ENCODE measurements at places on chromosomes 4 and X.

GRCh38 chr4:123342498-123342897 is 54.1 kb upstream of the SPRY1 start:
- DNase-seq: no peak

- no peak for DNase-seq
These were observed 2.9 kb downstream of the TEC start for GRCh38 chr4:48266781-48267180.

DNA sequence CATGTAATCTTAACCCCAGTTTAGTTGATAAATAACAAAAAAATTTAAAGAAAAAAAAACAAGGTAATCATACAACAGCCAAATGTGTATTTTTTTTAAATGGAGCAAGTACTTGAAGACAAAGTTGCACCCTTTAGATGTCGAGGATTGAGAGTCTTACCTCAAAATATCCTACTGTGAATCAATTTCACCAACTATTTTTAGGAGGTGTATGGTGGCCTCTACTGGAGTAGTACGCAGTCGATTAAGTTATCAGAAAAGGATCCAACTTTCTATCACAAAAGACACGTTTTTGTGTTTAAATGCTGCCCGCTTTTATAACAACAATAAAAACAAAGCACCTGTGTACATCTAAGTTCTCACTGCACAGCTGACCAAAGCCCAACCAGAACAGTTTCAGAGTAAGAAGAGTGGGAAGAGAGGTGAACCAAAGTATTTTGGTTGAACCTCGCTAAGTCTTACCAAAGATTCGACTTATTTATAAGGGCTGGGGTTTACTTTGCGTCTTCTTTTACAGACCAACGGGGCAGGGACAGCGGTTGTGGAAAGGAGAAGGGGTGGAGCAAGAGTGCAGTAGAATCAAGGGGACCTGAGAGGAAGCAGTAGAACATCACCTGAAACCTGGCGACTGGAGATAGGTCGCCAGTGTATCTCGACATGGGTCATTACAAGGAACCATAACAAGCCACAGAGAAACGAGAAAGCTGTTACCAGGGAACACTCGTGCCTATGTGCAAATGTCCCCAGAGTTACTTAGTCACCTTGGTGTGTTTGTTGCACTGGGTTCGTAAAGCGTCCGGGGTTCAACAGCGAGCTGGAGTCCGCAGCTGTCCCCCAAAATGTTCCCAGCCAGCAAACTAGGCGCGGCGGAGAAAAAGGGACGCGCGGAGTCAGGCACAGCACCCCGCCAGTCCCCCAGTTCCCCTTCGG is 1.1 kb downstream of the RPS6KA6 start:
- DNase-seq: no peak

DNA sequence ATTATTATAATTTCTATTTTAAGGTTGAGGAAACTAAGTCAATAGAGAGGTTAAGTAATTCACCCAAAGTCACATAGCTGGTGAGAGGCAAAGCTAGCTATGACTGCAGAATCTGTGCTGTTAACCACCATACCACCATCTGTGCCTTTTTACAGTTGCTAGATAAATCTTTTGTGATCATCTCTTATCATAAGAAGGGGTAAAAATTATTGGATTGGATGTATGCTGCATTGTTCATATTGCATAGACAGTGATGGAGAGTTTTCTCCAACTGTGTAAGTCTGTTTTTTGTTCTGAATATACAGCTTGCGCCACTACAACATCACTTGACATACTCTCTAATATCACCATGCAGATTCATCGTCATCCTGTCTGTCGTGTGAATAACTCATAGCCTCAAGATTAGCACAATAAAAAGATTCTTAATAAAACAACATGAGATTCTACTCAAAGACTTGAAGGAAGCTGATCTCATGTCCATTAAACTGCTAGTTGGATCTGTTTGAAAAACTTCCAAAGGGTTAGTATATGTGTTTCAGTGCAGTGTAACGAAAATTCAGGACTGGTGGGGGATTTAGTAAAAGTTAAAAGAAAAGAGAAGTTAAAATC is 495.9 kb downstream of the SPRY1 start:
- no peak for DNase-seq
